Thyroid gland (tissue), 4 donors: ENCODE measurements at places on chromosomes 1 and 21. TPM values are rescaled to one million over a fixed set of nuclear protein-coding genes. Genes with fewer than 3 reads are reported as not detected.
A peak's percentile ranks its signal among the peaks of the same experiment; 100 is the strongest.

Gene ELF3
- total RNA-seq = 6.6 TPM

Gene GJA4
- 11.0 TPM for total RNA-seq

Gene PRRX1
- 62.2 TPM for total RNA-seq

Gene PLK3
- total RNA-seq = 7.4 TPM

Gene PROK1
- 0.33 TPM for total RNA-seq

Gene DHCR24
- 22.4 TPM for total RNA-seq

Gene SERPINC1
- total RNA-seq = not detected

Gene IFT25
- total RNA-seq = 80.4 TPM

Gene KCND3
- total RNA-seq = 4.2 TPM

Gene DNMT3L
- not detected for total RNA-seq

Gene FAM110D
- 15.6 TPM for total RNA-seq

Gene CACNA1S
- total RNA-seq = not detected

Gene S100A7A
- not detected for total RNA-seq

Gene IL24
- total RNA-seq = not detected

Gene LCE1E
- total RNA-seq = not detected

Gene C1orf56
- total RNA-seq = 16.2 TPM

Gene TNFRSF9
- total RNA-seq = not detected

- no peak overlapping the region for H3K4me3 ChIP-seq
- no peaks in the 10 kb centered on the region for H3K36me3 ChIP-seq
- no peaks in the 10 kb centered on the region for H3K27me3 ChIP-seq
- DNase-seq = no peak
Measured at GRCh38 chr1:41341772-41342562, 19.3 kb upstream of the FOXO6 start.

- H3K4me1 ChIP-seq = no peaks in the 10 kb centered on the region
- no peaks in the 10 kb centered on the region for H3K36me3 ChIP-seq
- no peak overlapping the region for H3K27ac ChIP-seq
- no peaks in the 10 kb centered on the region for H3K27me3 ChIP-seq
Measured at GRCh38 chr1:195733826-195734225, 874.4 kb downstream of the KCNT2 start.

- no peak overlapping the region for H3K27ac ChIP-seq
- DNase-seq = no peak
- H3K36me3 ChIP-seq = no peaks in the 10 kb centered on the region
- no peaks in the 10 kb centered on the region for H3K4me1 ChIP-seq
Measured at GRCh38 chr1:159828581-159829272, 2.1 kb downstream of the SLAMF8 start.

DNA sequence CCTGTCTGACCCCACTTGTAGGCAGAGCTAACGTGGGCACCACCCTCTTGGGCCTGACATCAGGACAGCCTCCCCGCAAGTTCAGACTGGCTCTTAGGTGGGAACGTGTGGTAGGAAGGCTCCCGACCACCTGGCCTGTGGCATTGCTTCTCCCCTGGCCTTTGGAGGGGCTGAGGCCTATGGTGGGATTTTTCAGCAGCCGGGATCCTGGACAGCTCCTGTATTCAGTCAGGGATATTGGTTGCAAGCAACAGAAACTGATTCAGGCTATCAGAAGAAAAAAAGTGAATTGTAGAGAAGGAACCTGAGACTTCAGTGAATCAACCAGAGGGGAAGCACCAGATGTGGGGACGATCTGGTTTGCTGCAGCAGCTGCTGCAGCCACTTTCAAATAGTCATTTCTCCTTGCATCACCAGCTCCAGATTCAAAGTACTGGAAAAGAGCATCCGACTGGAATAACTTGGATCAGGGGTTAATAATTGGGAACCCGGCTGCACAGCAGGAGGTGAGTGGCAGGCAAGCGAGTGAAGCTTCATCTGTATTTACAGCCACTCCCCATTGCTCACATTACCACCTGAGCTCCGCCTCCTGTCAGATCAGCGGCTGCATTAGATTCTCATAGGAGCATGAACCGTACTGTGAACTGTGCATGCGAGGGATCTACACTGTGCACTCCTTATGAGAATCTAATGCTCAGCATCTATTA is 5.9 kb downstream of the RNF186 start:
- H3K27ac ChIP-seq = no peak overlapping the region
- DNase-seq = no peak
- H3K36me3 ChIP-seq = no peaks in the 10 kb centered on the region

- no peak overlapping the region for H3K27ac ChIP-seq
- DNase-seq = no peak
- no peak overlapping the region for H3K4me3 ChIP-seq
- no peaks in the 10 kb centered on the region for H3K4me1 ChIP-seq
- H3K36me3 ChIP-seq = no peaks in the 10 kb centered on the region
Measured at GRCh38 chr21:28738882-28739281, 253.8 kb downstream of the LTN1 start.

GRCh38 chr1:247500865-247501264 is 35.4 kb downstream of the OR2C3 start:
- H3K4me1 ChIP-seq = no peaks in the 10 kb centered on the region
- no peaks in the 10 kb centered on the region for H3K36me3 ChIP-seq
- no peaks in the 10 kb centered on the region for H3K27me3 ChIP-seq
- H3K27ac ChIP-seq = no peak overlapping the region
- DNase-seq = no peak

DNA sequence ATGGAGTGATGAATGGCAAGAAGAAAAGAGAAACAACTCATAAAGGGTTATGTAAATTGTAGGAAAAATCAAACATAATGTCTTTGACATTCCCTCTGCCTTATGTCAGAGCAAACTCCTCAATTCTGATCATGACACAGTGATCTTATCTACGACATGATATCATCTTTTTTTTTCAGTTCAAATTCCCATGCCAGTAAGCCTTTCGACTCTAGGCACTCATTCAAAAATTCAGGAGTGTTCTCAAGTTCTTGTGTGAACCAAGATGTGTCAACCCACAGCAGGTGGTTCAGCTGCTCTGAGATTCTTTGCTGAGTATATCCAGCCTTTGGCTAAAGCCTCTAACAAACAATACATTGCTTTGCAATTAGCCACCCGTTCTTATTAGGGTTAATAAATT is 97.1 kb upstream of the ESRRG start:
- H3K4me3 ChIP-seq = no peak overlapping the region
- DNase-seq = peak; percentile 32
- H3K36me3 ChIP-seq = no peaks in the 10 kb centered on the region
- H3K4me1 ChIP-seq = peaks cover 22% of the 10 kb centered on the region
- no peaks in the 10 kb centered on the region for H3K27me3 ChIP-seq

DNA sequence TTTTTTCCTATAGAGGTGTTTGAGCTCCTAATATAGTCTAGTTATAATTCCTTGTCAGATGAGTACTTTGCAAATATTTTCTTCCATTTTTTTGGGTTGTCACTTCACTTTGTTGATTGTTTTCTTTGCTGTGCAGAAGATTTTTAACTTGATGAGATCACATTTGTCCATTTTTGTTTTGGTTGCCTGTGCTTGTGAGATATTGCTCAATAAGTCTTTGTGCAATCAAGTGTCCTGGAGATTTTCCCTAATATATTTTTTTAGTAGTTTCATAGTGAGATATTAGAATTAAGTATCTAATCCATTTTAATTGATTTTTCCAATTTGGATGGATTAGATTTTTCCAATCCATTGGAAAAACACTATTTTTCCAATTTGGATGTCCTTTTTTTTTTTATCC is 1395.5 kb downstream of the PLA2G4A start:
- DNase-seq = no peak
- no peaks in the 10 kb centered on the region for H3K36me3 ChIP-seq
- no peak overlapping the region for H3K27ac ChIP-seq
- H3K4me1 ChIP-seq = no peaks in the 10 kb centered on the region

DNA sequence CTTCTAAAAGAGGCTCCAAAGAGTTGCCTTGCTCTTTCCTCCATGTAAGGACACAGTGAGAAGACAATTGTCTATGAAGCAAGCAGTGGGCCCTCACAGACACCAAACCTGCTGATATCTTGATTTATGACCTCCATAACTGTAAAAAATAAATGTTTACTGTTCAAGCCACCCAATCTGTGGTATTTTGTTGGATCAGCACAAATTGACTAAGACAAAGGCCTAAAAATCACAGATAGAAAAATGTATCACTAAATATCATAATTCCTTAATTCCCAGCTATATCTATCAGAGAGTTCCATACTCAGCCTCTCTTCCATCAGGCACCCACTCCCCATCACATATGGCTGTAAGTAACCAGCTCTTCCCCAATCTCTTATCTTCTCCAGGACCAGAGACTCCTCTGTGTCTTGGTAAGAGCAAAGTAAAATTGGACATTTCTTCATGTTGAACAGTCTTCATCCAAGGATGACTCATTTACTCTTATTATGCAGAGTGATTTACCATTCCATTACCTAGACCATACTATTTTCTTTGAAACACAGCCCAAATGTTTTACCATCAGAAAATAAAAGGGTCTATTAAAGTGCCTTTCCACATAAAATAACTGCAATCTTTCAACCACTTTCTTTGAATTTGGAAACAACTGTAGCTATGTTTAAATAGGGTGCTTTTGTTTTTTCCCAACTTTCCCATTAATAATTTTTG is 503.6 kb downstream of the MRPL39 start:
- no peak overlapping the region for H3K4me3 ChIP-seq
- H3K27me3 ChIP-seq = no peaks in the 10 kb centered on the region
- no peaks in the 10 kb centered on the region for H3K36me3 ChIP-seq

GRCh38 chr1:111598544-111598943 is 21.0 kb upstream of the RAP1A start:
- H3K27ac ChIP-seq = no peak overlapping the region
- H3K4me1 ChIP-seq = peaks cover 15% of the 10 kb centered on the region
- no peak overlapping the region for H3K4me3 ChIP-seq

GRCh38 chr1:210652329-210652954 is 323.7 kb downstream of the HHAT start:
- H3K36me3 ChIP-seq = no peaks in the 10 kb centered on the region
- H3K27ac ChIP-seq = no peak overlapping the region
- no peak for DNase-seq
- H3K4me1 ChIP-seq = peaks cover 9% of the 10 kb centered on the region

DNA sequence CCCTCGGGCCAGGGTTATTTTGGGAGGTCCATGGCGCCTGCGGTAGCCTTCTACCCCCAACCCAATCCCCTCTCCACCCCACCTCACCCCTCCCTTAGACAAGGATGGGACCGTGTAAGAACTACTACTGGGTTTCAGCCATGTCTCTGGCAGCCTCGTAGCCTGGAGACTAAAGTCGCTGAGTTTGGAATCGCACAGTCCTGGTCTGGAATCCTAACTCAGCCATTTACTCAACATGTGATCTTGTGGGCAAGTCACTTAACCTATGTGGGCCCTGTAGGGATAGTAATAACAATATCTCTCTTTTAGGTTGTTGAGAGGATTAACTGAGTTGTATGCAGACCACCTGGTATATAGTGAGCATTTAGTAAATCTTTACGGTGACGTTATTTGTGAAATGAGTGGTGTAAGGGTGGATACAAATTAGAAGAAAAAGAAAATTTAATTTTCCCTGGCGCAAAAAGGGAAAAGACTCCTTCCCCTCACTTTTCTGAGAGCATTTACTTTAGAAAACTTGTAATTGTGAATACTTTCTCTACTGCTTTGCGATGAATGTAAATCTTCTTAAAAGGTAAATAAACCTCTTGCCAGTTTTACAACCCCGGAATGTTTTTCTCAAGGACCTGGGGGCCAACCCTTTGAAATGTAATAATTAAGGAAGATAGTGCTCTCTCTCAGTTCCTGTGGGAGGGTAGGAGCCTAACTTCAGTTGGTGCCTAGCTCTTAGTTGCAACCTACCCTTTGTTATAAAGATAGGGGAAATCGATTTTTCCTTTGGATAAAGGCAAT is 615 bp upstream of the MRPS15 start:
- H3K27ac ChIP-seq = peak overlapping the region; percentile 98
- DNase-seq = no peak
- H3K4me3 ChIP-seq = peak overlapping the region; percentile 81
- H3K27me3 ChIP-seq = no peaks in the 10 kb centered on the region
- H3K36me3 ChIP-seq = peaks cover 15% of the 10 kb centered on the region
- peaks cover 17% of the 10 kb centered on the region for H3K4me1 ChIP-seq

DNA sequence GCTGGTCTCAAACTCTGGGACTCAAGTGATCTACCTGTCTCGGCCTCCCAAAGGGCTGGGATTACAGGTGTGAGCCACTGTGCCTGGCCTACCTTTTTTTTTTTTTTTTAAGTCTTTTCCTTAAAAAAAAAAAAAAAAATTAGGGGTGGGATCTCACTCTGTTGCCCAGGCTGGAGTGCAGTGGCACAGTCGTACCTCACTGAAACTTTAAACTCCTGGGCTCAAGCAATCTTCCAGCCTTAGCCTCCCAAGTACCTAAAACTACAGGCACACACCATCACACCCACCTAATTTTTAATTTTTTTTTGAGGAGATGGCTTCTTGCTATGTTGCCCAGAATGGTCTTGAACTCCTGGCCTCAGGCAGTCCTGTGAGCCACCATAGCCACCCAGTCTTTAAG is 38.5 kb downstream of the RNF2 start:
- H3K36me3 ChIP-seq = peaks cover 4% of the 10 kb centered on the region
- no peak overlapping the region for H3K4me3 ChIP-seq
- H3K27ac ChIP-seq = no peak overlapping the region

DNA sequence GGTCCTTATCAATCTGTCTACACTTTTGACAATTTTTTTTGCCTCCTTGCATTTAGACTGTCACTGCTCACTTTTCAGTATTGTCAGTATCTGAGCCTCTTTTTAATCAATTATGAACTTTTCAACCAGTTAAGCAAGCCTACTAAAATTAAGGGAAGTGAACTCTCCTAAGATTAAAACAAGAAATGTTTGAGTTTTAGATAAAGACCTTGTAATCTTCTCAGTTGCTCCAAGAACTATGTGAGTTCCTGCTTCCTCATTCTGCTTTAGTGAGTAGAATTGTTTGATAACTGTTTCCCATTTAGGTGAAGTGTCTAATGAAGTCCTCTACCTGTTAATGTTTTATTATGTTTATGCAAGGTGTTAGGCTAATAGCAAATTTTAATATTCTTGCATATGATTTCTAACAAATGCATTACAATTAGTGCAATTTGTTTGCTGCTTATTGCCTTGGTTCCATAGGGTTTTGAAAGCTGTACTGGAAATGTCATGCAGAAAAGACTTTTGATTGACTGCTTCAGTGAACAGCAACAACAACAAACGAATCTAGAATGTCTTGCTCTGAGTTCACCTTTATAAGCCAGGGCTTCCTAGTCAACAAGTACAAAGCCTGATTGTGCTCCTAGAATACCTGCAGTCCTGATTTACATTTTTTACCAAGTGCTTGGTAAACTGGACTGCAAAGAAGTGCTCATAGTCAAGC is 40.9 kb downstream of the PLA2G4A start:
- H3K27me3 ChIP-seq = no peaks in the 10 kb centered on the region
- H3K4me3 ChIP-seq = no peak overlapping the region
- H3K4me1 ChIP-seq = no peaks in the 10 kb centered on the region
- no peaks in the 10 kb centered on the region for H3K36me3 ChIP-seq
- no peak for DNase-seq
- no peak overlapping the region for H3K27ac ChIP-seq

DNA sequence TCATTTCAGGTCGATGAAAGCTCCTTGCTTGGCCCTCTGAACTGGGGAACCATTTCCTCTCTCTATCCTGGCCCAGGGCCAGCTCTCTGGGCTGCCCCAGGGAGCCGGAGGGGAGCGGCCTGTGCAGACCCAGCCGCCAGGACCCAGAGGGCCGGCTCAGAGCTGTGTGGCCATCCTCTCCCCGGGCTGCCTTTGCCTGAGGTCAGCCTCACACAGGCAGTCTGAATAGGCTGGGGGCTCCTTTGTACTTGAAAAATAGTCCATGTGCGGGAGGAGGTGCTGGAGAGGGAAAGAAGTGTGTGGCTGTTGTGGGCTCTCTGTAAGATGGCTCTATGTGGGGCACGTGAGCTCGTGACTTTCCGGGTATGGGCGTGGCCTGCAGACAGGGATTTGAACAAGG is 275.1 kb upstream of the VAMP3 start:
- H3K4me1 ChIP-seq = peaks cover 13% of the 10 kb centered on the region
- H3K4me3 ChIP-seq = no peak overlapping the region
- H3K27me3 ChIP-seq = no peaks in the 10 kb centered on the region
- no peaks in the 10 kb centered on the region for H3K36me3 ChIP-seq
- DNase-seq = no peak
